Activated naive CD8-positive, alpha-beta T cell treated with anti-CD3 and anti-CD28 coated beads, Interleukin-2, amount 50 U/mL, for 16 hours (primary cell): ENCODE measurements at places on chromosomes 7 and 10.

DNA sequence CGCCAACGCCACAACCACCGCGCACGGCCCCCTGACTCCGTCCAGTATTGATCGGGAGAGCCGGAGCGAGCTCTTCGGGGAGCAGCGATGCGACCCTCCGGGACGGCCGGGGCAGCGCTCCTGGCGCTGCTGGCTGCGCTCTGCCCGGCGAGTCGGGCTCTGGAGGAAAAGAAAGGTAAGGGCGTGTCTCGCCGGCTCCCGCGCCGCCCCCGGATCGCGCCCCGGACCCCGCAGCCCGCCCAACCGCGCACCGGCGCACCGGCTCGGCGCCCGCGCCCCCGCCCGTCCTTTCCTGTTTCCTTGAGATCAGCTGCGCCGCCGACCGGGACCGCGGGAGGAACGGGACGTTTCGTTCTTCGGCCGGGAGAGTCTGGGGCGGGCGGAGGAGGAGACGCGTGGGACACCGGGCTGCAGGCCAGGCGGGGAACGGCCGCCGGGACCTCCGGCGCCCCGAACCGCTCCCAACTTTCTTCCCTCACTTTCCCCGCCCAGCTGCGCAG lies 424 bp downstream of the EGFR start:
- no peak for DNase-seq

DNA sequence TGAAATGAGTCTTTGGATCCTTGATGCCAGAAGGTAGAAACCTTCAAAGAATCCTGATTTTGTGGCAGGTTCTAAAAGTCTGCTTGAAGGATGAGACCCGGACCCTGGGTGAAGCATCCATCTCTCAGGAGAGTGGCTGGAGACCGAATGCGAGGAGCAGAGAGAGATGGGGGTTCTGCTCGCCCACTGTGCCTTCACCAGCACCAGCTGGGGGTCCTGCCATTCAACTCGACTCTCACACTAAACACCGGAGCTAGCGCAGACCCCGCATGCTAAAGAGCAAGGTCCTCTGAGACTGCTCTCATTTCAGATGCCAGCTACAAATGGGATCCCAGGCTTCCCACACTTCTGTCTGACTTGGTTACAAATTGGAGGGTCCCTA lies 218.4 kb downstream of the GLRX3 start:
- DNase-seq, result no peak

DNA sequence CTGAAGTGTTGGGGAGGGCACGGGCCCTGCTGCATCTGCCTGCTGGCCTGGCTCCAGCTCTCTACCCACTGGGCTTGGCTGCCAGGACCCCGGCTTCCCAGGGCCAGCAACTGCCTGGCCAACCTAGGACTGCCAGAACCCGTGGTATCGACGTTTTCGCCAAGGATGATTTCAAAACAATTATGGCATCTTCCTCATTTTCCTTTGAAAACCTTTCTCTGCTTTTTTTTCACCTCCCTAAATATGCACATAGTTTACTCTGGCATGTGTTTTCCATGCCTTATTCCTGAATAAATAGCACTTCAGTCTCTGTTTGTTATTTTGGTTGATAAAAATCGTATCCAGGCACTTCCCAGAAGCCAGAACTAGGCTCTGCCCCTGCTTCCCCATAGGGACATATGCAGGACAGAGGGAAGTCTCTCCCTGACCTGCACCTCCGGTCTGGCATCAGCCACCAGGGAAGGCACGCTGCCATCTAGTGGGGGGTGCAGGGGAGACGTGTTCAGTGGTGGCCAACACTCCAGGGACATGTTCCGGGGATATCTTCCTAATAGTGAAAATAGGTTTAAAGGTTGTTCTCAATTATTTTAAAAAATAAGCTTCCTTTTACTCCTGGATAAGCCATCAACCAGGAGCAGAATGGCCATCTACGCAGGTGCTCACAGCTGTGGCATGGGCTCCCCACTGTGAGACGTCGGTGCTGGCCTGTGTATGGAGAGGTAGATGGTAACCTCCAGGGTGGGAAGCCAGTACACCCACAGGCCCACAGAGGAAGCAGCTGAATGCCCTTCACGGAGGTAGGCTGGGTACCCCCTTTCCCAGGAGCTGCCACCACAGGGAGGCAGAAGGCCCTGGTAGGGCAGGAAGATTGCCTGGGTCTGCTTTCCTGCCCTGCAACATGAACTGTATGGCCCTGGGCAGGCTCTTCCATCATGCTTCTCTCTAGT lies 30.7 kb upstream of the ANTXRL start:
- DNase-seq, result no peak

- no peak for DNase-seq
These were observed 196.3 kb downstream of the DNAJC1 start for GRCh38 chr10:21807180-21807579.

- DNase-seq, result no peak
These were observed 55.6 kb upstream of the BET1 start for GRCh38 chr7:94059746-94060145.
